ENCODE measurements at places on chromosomes 13 and 19. TPM values are rescaled to one million over a fixed set of nuclear protein-coding genes. Genes with fewer than 3 reads are reported as not detected.

DBP gene
- total RNA-seq, result 13.7 TPM

RAD23A gene
- total RNA-seq, result 102 TPM

TMEM190 gene
- total RNA-seq, result not detected

GNG7 gene
- 11.5 TPM for total RNA-seq

NCAN gene
- not detected for total RNA-seq

EDNRB gene
- 31.1 TPM for total RNA-seq

LILRB4 gene
- total RNA-seq, result 5.5 TPM

TYROBP gene
- 104 TPM for total RNA-seq

ONECUT3 gene
- not detected for total RNA-seq

CYP2A6 gene
- not detected for total RNA-seq

PSG5 gene
- total RNA-seq, result not detected

DHDH gene
- total RNA-seq, result 1.1 TPM

PLEKHA4 gene
- total RNA-seq, result 519 TPM

ADPRHL1 gene
- total RNA-seq, result 14.5 TPM

OR10H1 gene
- not detected for total RNA-seq

ZNF541 gene
- 0.71 TPM for total RNA-seq

IL11 gene
- 0.45 TPM for total RNA-seq

WDR88 gene
- total RNA-seq, result not detected

HIF3A gene
- 55.0 TPM for total RNA-seq

IGFL1 gene
- not detected for total RNA-seq

FUT1 gene
- 3.6 TPM for total RNA-seq

RUVBL2 gene
- 29.9 TPM for total RNA-seq

CSNK1G2 gene
- 51.6 TPM for total RNA-seq

NLRP7 gene
- total RNA-seq, result not detected

SYMPK gene
- total RNA-seq, result 60.9 TPM

ZNF829 gene
- total RNA-seq, result 4.1 TPM

ANKLE1 gene
- 1.7 TPM for total RNA-seq

LYPD4 gene
- not detected for total RNA-seq

ZNF284 gene
- 3.2 TPM for total RNA-seq

RNF113B gene
- total RNA-seq, result not detected

FAM216B gene
- total RNA-seq, result not detected

All from sciatic nerve (tissue), 2 donors.